ENCODE measurements at places on chromosomes 16 and 17.

DNA sequence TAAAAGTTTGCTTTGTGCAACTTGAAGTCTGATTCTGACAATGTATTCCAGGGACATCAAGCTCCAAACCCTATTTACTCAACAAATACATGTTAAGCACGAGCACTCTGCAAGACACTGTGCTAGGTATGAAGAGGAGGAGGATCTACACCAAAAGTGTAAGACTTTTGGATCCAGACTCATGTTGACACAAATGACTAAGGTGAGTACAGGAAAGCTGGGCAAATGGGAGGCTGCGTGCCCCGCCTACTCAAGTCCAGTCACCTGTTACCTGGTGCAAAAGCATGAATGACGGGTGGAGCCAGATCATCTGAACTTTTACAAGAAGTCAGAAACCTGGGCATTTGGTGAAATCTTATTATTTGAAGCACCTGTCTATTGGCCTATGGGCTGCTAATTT is 120.7 kb downstream of the ABCC12 start:
- no peaks in the 10 kb centered on the region for H3K4me1 ChIP-seq
- no peak overlapping the region for H3K27ac ChIP-seq
- DNase-seq = no peak
- peaks cover 2% of the 10 kb centered on the region for H3K27me3 ChIP-seq
- H3K36me3 ChIP-seq = no peaks in the 10 kb centered on the region

- H3K36me3 ChIP-seq = peaks cover 15% of the 10 kb centered on the region
- H3K27ac ChIP-seq = peak overlapping the region; percentile 44
- H3K4me3 ChIP-seq = peak overlapping the region; percentile 86
- H3K4me1 ChIP-seq = peaks cover 92% of the 10 kb centered on the region
- no peak for DNase-seq
- H3K27me3 ChIP-seq = no peaks in the 10 kb centered on the region
Measured at GRCh38 chr16:50268352-50268751, 2.0 kb downstream of the ADCY7 start.

DNA sequence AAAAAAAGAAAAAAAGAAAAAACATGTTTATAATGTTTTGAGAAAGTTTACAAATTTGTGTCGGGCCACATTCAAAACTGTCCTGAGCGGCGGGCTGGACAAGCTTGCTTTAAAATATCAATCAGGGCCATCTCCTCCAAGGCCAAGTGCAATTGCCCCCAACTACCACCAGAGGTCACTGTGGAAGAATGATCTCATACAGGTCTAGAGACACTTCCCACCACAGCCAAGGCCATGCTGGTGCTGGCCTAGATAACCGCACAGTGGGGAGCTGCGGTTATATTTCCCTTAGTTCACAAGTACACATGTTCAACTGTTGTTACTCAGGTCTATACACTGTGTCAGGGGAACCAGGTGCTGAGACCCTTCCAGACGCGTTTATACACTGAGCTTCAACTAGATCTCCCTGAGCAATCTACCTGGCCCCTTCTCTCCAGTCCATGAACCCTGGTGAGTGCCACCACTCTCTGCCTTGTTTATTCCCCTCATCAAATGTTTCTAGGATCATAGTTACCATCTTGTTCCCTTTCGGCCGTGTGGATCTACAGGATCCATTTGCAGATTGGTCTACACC is 83.8 kb upstream of the CCL2 start:
- H3K36me3 ChIP-seq = no peaks in the 10 kb centered on the region
- H3K27me3 ChIP-seq = peaks cover 10% of the 10 kb centered on the region
- H3K27ac ChIP-seq = no peak overlapping the region

DNA sequence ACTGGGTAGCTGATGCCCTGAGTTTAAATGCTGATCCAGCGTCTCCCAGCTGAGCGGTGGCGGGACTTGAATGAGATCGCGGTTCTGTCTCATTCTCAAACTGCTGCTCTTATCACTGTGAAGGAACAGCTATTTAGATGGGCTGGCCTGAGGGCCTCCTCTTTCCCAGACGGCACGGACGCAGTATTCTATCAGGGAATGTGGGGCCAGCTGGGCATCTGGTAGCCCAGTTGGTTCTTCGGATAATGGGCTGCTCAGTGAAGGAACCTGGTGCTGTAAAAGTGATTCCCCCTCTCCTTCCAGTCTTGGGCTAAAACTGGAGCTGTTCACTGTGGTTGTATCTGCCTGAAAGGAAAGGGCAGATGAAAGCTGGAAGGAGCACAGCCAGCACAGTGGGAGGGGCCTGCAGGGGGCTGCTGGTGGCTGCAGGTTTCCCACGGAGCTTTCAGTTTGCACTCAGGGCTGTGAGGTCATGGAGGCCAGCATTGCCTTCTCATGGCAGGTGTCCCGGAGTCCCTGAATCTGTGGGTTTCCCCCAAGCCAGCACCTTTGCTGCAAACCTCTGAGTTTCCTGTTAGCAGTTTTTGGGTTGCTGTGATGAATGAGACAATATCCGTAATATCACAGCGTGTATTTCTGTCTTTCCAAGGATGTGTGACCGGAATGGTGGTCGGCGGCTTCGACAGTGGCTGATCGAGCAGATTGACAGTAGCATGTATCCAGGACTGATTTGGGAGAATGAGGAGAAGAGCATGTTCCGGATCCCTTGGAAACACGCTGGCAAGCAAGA is 3.6 kb downstream of the IRF8 start:
- H3K27me3 ChIP-seq = peaks cover 7% of the 10 kb centered on the region
- peak; percentile 71 for DNase-seq
- H3K4me3 ChIP-seq = peak overlapping the region; percentile 88
- peaks cover 76% of the 10 kb centered on the region for H3K4me1 ChIP-seq

- DNase-seq = no peak
- H3K4me3 ChIP-seq = no peak overlapping the region
- H3K36me3 ChIP-seq = no peaks in the 10 kb centered on the region
- H3K27ac ChIP-seq = no peak overlapping the region
- H3K27me3 ChIP-seq = peaks cover 6% of the 10 kb centered on the region
Measured at GRCh38 chr16:84959784-84960417, 51.4 kb downstream of the ZDHHC7 start.

- H3K4me1 ChIP-seq = no peaks in the 10 kb centered on the region
- no peak overlapping the region for H3K4me3 ChIP-seq
- no peak overlapping the region for H3K27ac ChIP-seq
- no peaks in the 10 kb centered on the region for H3K27me3 ChIP-seq
Measured at GRCh38 chr17:67574658-67575293, 143.0 kb upstream of the NOL11 start.

GRCh38 chr17:71730871-71731270 is 389.9 kb upstream of the SOX9 start:
- H3K4me3 ChIP-seq = no peak overlapping the region
- no peak for DNase-seq
- no peaks in the 10 kb centered on the region for H3K4me1 ChIP-seq
- no peak overlapping the region for H3K27ac ChIP-seq
- no peaks in the 10 kb centered on the region for H3K36me3 ChIP-seq

GRCh38 chr16:67237396-67238277 is 9.6 kb downstream of the FHOD1 start:
- H3K4me1 ChIP-seq = peaks cover 26% of the 10 kb centered on the region
- no peak for DNase-seq
- H3K27ac ChIP-seq = no peak overlapping the region
- no peak overlapping the region for H3K4me3 ChIP-seq

- peaks cover 33% of the 10 kb centered on the region for H3K36me3 ChIP-seq
- no peaks in the 10 kb centered on the region for H3K27me3 ChIP-seq
- no peak for DNase-seq
- no peak overlapping the region for H3K4me3 ChIP-seq
- H3K4me1 ChIP-seq = peaks cover 24% of the 10 kb centered on the region
- peak overlapping the region; percentile 25 for H3K27ac ChIP-seq
Measured at GRCh38 chr16:89786474-89787364, 29.7 kb downstream of the FANCA start.

DNA sequence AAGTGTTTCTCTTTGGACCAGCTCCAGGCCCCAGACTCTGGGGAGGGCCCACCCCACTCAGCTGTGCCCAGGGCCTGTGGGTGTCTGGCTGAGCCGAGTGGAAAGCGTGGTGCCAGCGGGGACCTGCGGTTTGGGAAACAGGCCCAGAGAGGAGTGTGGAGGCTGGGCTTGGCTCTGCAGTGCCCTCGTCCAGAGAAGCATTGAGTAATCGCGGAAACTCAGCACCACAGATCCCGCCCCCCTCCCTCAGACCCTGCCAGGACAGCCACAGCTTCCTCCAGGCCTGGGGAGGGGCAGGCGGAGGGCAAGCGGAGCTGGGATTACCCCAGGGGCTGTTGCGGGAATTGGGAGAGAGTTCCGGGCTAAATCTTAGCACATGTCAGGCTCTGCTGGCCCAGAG is 14.6 kb upstream of the PITPNA start:
- H3K36me3 ChIP-seq = no peaks in the 10 kb centered on the region
- H3K4me3 ChIP-seq = no peak overlapping the region
- peaks cover 3% of the 10 kb centered on the region for H3K27me3 ChIP-seq

DNA sequence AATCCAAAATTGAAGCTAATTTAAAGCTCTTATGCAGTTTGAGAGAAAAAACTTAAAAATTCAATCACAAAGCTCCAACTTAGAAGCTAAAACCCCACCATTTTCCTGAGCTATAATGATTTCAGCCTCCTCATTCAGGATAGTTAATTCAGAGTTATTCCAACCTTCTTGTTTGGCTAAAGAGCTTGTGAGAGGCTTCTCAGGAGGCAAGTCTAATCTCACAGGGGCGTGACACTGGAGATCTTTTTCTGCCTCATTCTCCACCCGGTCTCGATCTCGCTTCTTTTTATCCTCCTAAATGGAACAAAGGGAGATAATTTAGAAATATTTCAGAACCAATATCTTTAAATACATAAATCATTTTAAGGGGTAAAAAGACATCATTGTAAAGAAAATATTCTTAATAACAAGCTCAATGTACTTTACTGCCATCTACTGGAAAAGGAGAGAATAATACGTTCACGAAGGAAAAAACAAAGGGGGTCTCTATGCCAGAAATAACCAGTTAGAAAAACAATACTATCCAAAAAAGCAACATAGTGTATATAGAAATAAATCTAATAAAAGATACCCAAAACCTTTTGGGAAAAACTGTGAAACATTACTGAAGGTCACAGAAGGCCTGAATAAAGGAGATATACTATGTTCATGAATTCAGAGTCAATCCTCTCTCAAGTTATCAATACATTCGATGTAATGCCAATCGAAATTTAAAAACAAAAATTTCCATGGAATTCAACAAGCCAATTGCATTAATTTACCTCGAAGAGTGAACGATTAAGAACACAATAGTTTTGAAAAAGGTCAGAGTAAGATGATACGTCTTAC is 13.9 kb downstream of the BRD7 start:
- peaks cover 29% of the 10 kb centered on the region for H3K4me1 ChIP-seq
- no peak overlapping the region for H3K4me3 ChIP-seq
- H3K27ac ChIP-seq = no peak overlapping the region
- H3K36me3 ChIP-seq = peaks cover 38% of the 10 kb centered on the region
- DNase-seq = no peak

DNA sequence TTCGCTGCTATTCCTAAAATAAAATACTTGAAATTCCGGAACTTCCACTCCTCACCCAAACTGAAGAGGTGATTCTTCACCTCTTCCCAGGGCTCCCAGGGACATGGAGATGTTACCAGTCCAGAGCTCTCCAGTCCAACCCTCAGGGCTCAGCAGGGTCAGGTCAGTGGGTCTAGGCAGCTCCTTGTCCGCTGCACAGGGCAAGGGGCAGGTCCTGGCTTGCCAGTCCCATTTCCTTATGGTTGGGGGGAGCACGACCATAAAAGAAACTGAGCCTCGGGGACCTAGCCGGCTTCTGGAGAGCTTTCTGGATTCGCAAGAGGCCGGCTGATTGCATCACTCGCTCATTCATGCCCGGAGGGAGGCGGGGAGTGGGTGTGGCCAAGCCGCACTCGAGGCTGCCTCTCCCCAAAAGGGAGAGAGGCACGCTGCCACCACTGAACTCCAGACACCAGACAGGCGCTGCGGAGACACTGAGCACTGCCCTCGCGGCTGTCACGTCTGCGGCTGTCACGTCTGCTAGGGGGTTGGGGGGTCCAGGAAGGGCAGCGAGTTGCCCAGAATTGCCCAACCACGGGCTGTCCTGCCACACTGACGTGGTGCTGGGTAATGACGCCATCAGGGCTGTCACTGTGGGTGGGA is 15.8 kb downstream of the SLC7A5 start:
- H3K27ac ChIP-seq = peak overlapping the region; percentile 86
- peaks cover 55% of the 10 kb centered on the region for H3K4me1 ChIP-seq
- H3K27me3 ChIP-seq = no peaks in the 10 kb centered on the region
- peak overlapping the region; percentile 78 for H3K4me3 ChIP-seq
- DNase-seq = peak; percentile 83
- peaks cover 61% of the 10 kb centered on the region for H3K36me3 ChIP-seq

GRCh38 chr16:82990155-82990554 is 363.4 kb downstream of the CDH13 start:
- peaks cover 5% of the 10 kb centered on the region for H3K27me3 ChIP-seq
- no peaks in the 10 kb centered on the region for H3K4me1 ChIP-seq
- DNase-seq = no peak
- H3K27ac ChIP-seq = no peak overlapping the region
- no peaks in the 10 kb centered on the region for H3K36me3 ChIP-seq

DNA sequence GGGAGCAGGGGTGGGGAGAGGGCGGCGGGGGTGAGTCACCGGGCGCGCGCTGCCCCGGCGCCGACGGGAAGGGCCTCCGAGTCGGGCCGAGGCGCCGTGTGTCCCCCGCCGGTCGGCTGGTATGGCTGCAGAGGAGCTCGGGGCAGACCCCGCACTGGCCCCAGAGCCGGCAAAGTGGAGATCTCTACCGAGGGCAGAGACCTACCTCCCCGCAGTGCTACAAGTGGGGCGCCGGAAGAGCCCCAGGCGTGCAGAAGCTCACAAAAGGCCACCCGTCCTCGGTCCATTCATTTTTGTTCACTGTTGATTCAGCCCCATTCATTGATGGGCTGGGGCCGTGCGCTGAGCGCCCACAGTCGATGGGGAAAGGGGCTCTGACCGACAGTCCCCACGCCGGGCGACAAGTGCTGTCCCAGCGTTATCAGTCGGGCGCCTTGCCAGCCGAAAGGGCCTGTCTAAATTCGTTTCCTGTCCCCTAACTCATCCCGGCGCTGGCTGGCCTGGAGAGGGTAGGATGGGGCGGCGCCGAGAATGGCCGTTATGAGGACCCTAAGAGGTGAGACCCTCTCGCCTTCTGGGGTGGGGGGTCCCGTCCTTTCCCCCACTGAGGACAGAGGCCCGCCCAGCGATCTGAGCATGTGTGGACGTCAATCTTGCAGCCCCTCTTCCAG is 709 bp upstream of the ENO3 start:
- H3K36me3 ChIP-seq = peaks cover 25% of the 10 kb centered on the region
- H3K4me3 ChIP-seq = peak overlapping the region; percentile 91
- H3K4me1 ChIP-seq = peaks cover 36% of the 10 kb centered on the region

DNA sequence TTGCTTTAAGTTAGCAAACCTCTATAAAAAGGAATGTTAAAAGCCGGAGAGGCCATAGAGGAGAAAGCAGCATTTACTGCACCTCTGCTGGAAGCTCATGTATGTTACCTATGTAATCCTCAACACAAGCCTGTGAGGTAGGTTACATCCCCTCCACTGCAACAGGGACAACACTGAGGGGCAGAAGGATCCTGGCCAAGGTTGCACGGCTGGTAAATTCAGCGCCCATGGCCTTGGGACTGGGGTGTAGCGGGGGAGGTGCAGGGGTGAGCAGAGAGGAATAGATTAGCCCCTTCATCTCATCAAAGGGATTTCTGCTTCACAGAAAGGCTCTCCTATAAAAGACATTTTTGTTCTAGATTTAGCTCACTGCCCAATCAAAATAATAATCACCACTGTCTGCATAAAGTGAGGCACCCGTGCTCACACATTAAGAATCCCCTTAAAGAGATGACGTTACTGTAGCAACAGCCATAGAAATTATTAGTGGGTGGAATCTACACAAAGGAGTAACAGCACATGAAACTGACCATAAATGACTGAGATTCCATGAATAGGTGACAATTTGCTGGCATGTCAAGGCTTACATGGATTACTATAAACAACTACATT is 3.3 kb downstream of the ZCCHC14 start:
- DNase-seq = no peak
- peak overlapping the region; percentile 81 for H3K4me3 ChIP-seq
- H3K27me3 ChIP-seq = peaks cover 26% of the 10 kb centered on the region
- peaks cover 5% of the 10 kb centered on the region for H3K36me3 ChIP-seq
- H3K4me1 ChIP-seq = peaks cover 54% of the 10 kb centered on the region
